Esophagus (tissue), 2 donors: ENCODE measurements at places on chromosomes 13 and 19. TPM values are rescaled to one million over a fixed set of nuclear protein-coding genes. Genes with fewer than 3 reads are reported as not detected.

PRKD2 gene
- 30.1 TPM for polyA plus RNA-seq

PSG11 gene
- not detected for polyA plus RNA-seq

MARK4 gene
- polyA plus RNA-seq: 15.9 TPM

ZNF90 gene
- polyA plus RNA-seq: 2.3 TPM
